ENCODE measurements at places on chromosomes 4 and X.

- DNase-seq, result no peak
Observed at GRCh38 chrX:142804085-142804484, 221.6 kb upstream of the SPANXN4 start.

DNA sequence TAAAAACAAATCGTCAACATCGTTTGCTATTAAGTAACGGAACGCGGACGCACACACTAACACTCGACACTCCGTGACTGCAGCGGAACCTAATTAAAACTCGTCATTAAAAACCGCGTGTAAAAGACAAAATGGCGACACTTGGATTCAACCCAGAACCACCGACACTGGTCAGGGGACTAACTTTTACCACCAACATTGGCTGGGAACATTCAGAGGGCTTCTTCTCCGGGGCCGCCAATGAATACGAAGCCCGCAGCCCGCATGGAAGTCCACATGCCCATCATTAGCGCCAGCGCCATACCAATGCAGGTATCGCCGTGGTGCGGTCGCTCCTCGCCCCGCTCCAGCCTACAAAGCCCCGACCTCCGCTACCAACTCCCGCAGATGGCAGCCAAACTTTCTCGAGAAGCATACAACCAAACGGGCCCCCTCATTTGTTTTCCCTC is 498 bp downstream of the RBMX start:
- DNase-seq, result no peak

DNA sequence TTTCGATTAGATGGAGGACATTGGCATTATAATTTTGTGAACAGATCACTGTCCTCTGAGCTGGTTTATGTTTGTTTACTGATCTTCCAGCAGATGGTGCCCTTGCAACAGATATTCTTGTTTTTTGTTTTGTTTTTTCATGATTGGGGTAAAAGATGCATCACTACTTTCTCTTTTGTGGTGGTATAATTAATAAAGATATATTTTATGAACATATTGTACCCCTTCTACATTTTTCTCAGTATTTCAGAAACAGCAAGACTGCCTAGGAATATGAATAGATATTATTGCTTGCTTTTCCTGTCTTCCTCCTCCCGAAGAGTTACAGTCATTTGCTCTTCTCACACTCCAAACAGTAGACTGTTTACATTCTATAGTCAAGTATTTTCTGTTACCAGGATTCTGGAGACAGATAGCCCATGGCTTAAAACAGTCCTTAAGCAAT is 905.2 kb downstream of the TRAM1L1 start:
- no peak for DNase-seq

GRCh38 chrX:72121383-72121782 is 10.3 kb downstream of the RTL5 start:
- DNase-seq, result peak; percentile 19

DNA sequence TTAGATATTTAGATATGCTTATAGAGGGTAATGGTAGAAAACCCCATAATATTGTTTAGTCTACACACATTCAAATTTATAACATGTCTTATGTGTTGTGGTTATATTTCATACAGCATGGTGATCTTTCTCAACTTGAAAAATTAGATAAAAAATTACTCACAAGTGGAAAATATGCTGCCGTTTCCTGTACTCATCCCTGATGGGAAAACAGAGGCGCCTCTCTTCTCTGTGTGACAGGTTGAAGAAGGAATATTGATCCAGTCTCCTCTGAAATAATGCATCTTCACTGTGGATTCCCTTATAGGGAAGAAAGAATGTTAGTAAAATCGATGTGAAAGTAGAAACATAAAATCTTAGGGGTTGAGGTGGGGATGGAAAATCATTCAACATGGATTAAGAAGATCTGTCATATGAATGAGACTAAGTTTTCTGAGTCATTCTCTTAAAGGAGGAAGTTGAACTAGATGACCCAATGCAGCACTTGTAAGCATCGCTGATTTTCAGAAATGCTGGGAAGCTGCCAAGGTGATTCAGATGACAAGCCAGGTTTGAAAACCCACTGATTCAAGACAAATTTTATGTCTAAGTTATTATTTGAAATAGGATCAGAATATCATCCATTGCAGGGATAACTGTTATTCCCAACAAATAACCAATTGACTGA is 70.7 kb downstream of the ANKRD50 start:
- no peak for DNase-seq

DNA sequence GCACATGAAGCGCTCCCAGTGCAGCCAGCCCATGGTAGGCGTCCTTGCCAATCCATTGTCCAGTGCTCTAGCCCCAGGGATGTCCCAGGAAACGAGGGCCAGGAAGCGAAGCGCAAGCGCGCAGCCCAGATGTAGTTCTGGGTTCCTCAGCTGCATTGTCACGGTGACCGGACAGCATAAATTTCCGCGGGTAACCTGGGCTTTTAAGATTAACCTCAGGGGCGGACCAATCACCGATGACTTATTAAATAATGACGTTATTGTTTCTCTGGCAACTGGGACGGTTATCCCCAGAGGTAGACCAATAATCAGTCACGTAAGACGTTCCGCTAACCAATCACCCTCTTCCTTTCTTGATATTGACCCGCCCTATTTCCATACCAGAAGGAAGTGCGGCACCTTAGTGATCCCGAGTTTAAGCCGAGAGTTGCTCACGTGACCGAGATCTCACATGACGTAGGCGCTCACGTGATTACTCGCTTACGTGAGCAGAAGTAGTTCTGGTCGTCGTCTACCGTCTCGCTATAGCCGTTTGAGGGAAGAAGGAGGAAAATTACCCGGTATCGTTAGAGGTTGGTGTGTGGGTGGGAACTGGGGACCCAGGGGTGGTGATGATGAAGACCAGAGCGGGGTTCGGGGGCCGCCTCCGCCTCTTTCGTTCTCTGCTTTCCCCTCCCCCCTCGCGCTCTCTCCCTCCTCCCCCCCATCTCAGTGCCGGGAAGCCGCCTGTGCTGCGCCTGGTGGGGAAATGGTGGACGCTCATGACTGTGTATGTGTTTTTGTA is at the start of the genes GLA and HNRNPH2:
Gene GLA (minus strand): TSS at position 178 of the 784 bp plus-strand sequence. CDS start 22 bp downstream, at position 156.
Gene HNRNPH2 (plus strand): TSS at position 475 of the 784 bp plus-strand sequence. CDS start 3,767 bp downstream, outside the sequence.
- DNase-seq, result peak; percentile 79

- DNase-seq, result no peak
Observed at GRCh38 chr4:135282676-135283075, 1081.1 kb upstream of the PABPC4L start.

- DNase-seq, result no peak
Observed at GRCh38 chr4:131054489-131055019, 1958.6 kb downstream of the C4orf33 start.

- no peak for DNase-seq
Observed at GRCh38 chr4:154076921-154077320, 288.0 kb upstream of the SFRP2 start.

- DNase-seq, result no peak
Observed at GRCh38 chr4:22334155-22334554, 181.7 kb downstream of the ADGRA3 start.

DNA sequence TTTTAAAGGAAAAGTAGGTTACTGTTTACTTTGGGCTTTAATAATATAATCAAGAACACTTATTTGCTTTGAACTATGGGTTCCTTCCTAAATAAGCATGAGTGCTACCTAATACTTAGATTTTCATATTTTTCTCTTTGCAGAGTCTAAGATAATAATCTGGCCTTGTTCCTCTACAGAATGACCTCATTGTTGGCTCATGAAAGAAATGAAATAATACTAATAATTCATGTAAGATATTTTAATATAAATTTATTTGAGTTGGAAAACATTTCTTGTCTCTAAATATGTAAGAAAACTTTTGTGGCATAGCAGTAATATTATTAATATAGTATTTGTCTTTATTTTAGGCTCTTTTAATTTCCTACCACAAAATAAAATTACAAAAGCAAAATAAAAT is 601.3 kb downstream of the IQCM start:
- DNase-seq, result no peak

DNA sequence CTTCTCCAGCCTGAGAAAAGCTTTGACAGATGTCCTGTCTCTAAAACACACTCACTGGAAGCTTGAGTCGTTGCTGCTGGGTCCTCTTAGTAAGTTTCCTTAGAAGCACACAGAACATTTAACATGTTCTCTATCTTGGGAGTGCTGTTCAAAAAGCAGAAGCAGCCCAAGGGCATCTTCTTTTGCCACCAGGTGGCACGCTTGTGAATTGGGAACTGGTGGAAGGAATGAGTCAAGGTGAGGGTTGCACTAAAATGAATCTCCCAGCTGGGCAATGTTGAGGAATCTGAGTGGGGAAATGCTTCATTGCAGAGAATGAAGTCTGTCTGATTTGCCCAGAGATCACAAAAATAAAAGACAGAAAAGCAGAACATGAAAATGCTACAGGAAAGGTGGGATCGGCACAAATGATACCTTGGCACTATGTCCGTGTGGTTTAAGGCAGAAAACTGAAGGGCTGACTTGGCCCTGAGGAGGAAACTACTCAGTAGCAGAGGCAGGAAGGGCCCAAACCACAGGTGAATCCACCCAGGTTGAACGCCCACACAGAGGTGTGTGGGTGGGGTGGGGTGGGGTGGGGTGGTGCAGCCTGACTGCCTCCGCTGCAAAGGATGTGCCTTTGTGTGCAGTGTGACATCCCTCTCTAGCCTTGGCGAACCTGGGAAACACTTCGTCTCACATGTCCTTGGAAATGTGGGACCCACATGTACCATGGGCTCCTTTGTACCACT is 26.0 kb downstream of the KIT start:
- DNase-seq, result no peak

DNA sequence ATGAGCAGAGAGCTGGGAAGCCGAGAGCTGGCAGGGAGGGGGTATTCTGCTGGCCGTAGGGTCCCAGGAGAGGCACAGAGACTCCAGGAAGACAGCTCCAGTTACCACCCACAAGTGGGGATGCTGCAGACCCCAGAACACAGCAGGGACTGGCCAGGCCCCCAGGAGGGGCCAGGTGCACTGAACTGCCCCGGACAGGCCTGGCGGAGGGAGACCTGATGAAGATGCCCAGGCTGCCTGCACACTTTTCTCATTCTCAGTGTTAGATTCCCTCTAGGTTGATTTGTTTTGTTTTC is 110.8 kb downstream of the CPZ start:
- DNase-seq, result no peak

GRCh38 chr4:182400081-182400480 is 156.9 kb downstream of the TENM3 start:
- DNase-seq, result no peak

DNA sequence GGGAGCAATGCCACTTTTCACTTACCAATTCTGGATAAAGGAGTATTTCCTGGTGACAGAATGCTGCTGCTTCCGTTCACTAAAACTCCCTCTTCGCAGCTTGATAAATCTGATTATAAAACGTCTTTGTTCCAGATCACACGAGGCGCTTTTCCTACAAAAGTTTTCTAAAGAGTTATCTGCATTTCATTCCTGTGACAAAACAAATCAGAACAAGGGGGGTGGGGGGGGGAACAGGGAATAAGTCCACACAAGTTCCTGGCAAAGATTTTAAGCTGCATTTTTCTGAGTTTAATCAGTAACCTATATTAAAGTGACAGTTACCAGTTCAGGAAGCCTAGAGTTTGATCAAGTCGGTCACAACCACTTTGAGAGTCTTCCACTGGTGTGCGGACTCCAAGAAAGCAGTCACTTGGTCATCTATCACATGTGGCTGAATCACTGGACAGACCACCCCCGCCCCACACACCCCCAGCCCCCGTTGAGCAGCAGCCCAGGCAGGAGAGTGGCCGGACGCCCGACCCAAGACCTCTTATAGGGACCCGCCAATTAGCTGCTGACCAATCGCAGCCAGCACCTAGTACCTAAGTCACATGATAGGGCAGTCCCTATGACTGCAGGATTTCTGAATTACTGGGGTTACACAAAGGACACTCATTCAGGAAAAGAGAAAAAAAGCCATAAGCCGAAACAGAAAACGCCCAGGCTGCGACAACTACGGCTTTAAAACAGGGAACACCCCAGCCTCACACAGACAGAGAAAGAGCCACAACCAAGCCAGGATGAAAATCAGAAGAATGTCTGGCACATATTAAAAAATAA is 569.3 kb upstream of the DIPK2B start:
- peak; percentile 26 for DNase-seq
